ENCODE measurements at places on chromosomes 5 and 9.

GRCh38 chr9:29796291-29796952 lies 2223.1 kb upstream of the C9orf72 start:
- ATAC-seq: no peak

GRCh38 chr5:129177451-129177850 lies 82.9 kb downstream of the ISOC1 start:
- ATAC-seq: no peak

DNA sequence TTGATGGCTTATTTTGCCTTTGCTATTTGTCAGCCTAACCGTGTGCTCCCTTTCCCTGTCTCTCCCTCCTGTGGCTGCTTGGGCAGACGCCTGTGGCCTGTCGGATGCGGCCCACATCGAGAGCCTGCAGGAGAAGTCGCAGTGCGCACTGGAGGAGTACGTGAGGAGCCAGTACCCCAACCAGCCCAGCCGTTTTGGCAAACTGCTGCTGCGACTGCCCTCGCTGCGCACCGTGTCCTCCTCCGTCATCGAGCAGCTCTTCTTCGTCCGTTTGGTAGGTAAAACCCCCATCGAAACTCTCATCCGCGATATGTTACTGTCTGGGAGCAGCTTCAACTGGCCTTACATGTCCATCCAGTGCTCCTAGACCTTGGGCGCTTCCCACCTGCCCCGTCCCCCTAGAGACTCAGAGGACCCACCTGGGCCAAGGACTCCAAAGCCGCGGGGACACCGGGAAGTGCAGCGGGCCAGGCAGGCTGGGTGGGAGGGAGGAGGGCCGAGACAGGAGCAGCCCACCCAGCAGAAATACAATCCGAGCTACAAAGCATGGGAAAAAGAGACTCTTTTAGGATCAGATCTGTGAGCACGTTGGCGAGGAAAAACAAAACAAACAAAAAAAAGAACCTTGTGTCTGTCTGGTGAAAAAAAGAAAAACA lies 10.6 kb downstream of the NR2F1 start:
- no peak for ATAC-seq

DNA sequence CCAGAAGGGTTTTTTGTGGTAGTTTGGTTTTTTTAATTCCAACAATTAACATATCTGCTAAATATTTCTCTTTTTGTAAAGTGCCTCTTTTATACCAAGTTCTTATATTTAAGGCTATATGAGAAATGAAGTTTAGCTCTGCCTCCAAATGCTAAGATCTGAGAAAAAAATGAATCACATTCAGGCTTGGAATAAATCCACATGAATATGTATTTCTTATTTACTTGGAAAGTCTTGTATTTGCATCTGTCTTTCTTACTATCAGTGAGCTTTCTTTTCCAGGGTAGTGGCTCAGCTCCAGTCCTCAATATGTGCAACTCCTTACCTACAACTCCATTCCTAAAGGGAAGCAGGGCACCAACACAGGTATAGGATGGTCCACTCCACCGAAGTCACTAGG lies 127.9 kb downstream of the GLIS3 start:
- ATAC-seq: no peak

DNA sequence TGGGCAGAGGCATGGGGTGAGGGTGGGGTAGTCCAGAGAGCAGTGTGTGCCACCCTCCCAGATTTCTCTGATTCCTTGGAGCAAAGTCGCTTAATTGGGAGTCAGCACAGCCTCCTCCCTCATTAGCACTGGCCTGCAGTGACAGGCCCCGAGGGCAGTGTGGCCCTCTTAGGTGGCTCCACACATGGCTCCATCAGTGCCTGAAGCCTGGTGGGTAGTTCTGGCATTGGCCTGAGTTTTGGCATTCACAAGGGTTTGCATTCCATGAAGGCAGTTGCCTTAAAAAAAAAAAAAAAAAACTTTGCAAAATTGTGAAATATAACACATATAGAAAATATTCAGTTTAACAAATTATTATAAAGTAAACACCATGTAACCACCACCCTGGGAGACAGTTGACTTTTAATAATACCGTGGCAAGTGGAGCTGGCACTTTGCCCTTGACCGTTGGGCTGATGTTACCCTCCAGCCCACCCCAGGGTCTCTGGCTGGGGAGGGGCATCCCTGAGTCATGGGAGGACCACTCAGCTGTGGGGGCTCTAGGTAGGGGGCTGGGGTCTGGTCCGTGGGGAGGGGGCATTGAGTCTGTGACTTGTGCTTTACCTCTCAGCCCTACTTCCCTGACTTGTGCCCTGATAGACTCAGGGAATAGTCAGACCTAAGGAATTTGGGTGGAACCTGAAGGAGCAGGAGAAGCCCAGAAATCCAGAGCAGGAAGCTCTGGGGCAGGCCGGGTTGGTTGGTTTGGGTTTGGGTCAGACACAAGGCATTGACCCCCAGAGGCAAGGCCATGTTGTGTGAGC lies 51.3 kb upstream of the PITX1 start:
- ATAC-seq: no peak

DNA sequence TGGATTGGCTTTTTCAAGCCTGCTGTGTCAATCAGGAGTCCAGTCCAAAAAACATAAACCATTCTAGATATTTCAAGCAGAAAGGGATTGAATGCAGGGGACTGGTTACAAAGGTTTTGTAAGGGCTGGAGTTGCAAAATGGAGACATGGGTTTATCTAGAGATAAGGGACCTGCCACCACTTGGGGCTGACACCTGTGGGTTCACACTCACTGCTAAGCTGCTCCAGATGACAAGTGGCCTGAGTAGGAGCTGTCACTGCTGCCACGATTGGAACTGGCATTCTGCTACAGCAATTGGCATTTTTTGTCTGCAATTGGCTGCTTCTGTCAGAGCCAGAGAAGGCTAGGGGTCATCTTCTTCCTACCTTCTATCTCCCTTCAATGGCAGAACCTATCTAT lies 66.3 kb upstream of the ZFR start:
- no peak for ATAC-seq

- no peak for ATAC-seq
Measured at GRCh38 chr5:77568082-77568481, 70.4 kb downstream of the OTP start.

- ATAC-seq: peak; percentile 56
Measured at GRCh38 chr5:81393783-81394718, at the start of gene ACOT12. ACOT12 (minus strand) TSS chr5:81394134; CDS start chr5:81394114, 20 bp downstream.

- ATAC-seq: no peak
Measured at GRCh38 chr5:107474716-107475489, 195.8 kb downstream of the EFNA5 start.

DNA sequence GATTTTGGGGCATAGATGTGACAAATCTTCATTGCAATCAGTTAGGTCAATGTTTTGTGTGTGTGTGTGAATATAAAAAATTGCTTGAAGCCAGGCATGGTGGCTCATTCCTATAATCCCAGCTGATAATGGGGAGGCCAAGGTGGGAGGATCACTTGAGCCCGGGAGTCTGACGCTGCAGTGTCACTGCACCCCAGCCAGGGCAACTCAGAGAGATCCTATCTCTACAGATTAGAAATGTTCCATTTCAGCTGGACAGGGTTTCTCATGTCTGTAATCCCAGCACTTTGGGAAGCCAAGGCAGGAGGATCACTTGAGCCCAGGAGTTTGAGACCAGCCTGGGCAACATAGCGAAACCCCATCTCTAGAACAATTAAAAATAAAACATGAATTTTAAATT lies 11.5 kb downstream of the OR2V2 start:
- ATAC-seq: no peak

DNA sequence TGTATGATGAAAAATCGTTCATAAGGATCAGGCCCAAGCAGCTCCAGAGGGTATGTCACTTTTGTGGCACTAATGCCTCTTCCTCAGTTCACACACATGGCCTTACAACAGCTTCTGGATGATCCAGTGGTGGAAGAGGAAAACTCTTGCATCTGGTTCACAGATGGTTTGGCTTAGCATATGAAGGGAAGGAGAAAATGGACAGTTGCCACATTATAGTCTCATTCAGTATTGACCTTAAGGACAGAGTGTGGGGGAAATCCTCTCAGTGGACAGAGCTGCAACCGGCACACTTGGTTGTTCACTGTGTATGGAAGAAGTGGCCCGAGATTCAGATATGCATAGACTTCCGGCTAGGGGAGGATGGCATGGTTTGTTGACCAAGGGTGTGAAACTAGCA lies 22.8 kb downstream of the C9orf57 start:
- no peak for ATAC-seq

DNA sequence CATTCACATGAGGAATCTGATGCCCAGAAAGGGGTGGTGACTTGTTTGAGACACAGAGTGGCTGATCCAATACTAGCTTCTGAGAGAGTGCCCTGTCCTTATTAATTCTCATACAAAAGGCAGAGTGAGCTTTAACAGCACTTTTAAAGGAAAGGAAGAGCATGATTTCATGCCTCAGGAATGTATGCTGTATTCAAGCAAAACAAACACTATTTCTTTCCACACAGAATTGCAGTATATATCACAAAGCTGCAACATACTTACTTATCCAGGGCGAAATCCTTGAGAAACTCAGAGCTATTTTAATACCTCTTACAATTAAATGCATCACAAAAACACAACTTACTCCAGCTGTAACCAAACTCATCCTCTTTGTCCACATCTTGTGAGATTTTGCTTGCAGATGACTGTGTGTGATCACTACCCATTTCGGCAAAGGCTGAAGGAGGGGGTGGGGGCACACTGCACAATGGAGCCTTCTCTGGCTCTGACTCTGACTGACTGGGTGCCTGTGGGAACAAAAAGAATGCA lies 139.8 kb downstream of the MPDZ start:
- peak; percentile 95 for ATAC-seq

GRCh38 chr5:180209137-180209581 lies at the start of gene RASGEF1C:
RASGEF1C (minus strand) TSS chr5:180209211; CDS start chr5:180138052, 71,159 bp downstream.
- ATAC-seq: peak; percentile 93

GRCh38 chr5:148740966-148741742 lies 85.3 kb upstream of the ADRB2 start:
- ATAC-seq: peak; percentile 83

DNA sequence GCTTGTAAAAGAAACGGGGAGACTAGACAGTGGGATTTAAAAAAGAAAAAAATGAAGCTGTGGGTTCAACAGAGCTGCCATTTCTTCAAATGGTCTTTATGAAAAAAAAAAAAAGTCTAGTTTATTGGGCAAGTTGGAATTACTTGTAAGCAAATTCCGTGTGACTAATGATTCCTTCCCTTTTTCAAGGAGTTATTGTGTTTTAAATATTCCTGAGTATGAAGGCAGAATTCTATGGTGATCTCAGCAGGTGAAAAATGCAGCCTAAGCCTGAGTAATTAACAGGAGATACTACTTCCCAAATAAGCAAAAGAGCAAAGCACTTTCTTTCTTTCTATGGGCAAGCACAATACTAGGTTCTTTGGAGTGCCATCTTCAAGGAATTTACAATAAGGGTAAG lies 481.9 kb downstream of the ZNF608 start:
- ATAC-seq: no peak

DNA sequence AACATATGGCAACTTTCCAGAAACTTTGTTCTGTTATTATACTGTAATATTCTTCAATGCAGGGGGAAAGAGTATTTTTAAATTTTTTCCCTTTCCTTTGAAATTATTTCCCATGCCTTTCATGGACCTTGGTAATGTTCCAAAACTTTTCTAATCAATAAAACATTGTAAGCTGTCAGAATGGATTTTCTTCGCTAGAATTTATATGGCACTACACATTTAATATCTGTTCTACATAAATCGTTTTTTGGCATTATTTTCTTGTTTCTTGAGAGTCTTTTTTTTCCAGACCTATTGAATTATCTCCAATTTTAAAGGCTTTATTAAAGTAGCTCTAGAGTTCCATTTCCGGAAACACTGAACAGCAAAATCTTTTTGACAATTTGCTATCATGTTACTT lies 249.0 kb downstream of the TMEM167A start:
- ATAC-seq: no peak

DNA sequence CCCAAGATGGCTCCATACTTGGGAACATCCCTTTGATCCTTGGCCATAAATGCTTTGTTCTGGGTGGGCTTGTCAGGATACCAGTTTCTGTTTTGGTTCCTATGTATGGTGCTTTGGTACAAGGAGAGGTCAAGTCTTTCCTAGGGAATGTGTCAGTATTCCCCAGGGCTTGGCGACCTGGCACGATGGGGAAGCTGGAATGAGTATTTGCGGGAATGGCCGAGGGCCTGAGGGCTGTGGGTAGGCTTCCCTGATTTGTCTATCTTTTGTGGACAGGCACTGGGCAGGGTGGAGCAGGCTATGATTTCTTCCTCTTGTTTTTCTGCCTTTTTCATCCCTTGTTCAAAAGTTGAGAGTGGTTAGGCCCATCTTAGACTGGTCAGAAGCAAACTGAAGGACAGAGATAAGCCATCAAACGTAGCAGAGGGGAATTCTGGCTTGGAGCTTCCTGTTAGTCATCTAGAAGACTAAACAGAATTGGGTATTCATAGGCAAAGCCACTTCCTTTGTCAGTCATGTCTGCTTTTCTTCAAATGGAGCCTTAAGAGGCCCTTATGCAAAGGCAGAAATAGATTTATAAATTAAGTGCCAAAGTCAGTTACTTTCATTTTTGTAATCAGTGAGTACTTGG lies 13.7 kb downstream of the DOCK2 start:
- peak; percentile 79 for ATAC-seq

- no peak for ATAC-seq
Measured at GRCh38 chr5:141360685-141361084, 891 bp downstream of the PCDHGB2 start.

DNA sequence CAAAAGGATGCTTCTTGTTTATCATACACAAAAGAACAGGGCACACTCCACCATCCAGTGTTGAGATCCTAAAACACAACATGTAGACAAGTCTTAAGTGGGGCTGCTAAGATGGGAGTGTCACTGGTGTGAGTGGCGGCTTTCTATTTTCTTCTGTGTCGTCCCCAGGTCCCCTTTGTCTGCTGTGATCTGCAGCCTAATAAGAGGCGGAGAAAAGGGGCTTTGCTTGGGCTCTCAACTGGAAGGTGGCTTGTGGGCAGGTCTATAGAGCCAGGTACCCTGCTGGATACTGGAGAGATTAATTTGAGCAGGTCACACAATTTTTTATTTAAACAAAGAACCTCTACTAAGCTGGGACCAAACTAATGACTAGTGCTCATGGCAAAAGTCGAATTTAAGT lies 126.1 kb upstream of the SAP30L start:
- ATAC-seq: no peak

DNA sequence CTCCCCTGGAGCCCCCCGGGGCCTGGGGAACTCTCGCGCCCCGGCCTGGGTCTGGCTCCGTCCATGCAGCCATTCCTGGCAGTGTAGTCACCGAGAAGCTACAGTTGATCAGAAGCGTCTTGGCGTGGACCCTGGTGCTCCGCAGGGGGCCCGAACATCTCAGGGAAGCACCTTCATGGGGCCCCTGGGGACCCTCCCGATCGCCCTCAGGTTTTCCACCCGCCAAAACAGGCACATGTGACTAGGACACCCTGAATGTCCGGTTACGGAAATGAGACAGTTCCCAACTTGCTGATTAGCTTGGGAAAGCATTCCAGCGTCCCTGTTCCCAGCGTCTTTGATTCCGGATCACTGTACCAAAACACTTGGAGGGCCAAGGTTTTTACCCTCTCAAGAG lies 472 bp downstream of the FBXO4 start:
- ATAC-seq: no peak

DNA sequence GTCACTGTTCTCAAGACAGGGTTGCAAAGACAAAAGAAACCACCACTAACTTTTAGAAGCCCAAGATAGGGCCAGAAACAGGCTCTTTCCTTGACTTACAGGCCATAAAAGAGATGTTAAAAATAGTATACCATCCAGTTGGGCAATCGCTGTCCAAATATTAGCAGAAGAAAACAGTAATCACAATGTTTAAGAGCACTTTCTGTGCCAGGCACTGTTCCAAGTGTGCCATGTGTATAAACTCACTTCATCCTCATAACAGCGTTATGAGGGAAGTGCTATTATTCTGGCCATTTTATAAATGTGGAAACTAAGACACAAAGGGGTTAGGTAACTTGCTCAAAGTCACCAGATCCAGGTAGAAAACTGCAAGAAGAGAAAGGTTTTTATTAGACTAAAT lies 111.7 kb downstream of the KCNN2 start:
- ATAC-seq: no peak

- no peak for ATAC-seq
Measured at GRCh38 chr5:133777951-133778350, 165.6 kb upstream of the FSTL4 start.

Data from SK-N-SH treated with all-trans-retinoic acid at 6 μM for 48 hours (cell line).